ENCODE measurements at places on chromosomes 7 and 10.

GRCh38 chr10:127888521-127889312 lies 4.0 kb downstream of the CLRN3 start:
- no peak for DNase-seq

DNA sequence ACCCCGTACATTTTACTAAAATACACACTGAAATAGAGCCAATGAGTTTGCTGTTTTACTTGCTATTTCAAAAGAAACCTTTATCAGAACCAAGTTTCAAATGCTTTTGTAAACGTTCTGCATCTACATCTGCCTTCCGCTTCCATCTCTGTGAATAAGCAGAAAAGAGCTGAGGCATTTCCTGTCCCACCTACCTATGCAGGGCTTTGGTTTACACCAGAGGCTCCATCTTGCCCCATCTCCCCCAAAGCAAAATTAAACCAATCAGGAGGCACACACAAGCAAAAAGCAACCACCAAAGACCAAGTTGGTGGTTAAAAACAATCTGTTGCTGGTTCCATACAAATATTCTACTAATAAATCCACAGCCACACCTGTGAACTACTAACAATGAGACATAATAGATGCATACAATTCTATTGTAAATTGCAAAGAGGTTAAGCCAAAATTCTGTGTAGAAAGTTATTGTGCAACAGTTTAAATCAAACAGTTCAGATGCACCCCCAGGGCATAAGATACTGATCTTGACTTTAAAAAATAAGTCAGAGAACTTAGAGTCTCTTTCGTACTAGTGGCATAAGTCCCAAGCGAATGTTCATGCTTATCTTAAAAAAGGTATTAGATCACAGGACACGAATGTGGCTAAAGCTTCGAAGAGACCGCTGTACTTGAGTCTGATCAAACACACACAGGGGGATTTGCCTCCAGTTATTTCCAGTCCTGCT lies 83.9 kb downstream of the FGFR2 start:
- DNase-seq = no peak

GRCh38 chr7:37320848-37321468 lies 127.7 kb downstream of the ELMO1 start:
- no peak for DNase-seq

DNA sequence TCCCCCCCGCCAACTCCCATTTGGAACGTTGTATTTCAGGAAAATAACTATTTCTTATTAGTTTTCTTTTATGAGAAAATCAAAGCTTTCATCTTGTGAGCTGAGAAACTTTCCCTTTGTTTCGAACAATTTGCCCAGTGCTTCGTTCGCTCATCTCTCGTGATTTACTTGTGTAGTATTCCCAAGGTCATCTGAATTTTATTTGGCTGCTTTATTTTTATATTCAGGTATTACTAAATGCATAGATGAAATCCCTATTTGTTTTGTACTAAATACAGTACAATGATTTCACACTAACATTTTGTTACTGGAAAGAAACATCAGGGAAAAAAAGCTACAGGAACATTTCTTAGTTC lies 12.0 kb upstream of the EBLN1 start:
- no peak for DNase-seq

DNA sequence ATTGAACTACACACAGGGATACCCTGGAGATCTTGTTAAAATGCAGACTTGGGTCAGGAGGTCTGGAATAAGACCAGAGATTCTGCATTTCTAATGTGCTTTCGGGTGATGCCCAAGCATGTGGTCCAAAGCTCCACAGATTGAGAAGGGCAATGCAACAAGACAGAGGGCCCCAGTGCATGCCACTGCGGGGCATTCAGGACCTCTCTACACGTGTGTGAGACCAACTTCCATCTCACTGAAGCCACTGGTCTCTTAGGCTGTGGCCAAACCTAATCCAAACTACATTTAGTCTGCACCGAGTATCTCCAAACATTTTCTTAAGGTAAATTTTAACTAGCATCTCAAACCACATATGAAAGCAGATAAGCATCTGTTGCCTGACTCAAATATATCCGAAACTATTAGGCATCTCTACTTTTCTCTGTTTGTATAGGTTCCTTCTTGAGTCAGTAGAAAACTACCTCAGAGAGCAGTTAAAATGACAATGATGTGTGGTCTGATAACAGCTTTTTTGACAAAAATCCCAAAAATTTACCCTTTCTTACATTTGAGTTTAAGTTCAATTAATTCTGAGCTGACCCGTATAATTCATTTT lies 107.5 kb downstream of the ELMO1 start:
- peak; percentile 48 for DNase-seq

- DNase-seq = peak; percentile 65
Observed at GRCh38 chr10:110212119-110213006, 5.0 kb downstream of the MXI1 start.

DNA sequence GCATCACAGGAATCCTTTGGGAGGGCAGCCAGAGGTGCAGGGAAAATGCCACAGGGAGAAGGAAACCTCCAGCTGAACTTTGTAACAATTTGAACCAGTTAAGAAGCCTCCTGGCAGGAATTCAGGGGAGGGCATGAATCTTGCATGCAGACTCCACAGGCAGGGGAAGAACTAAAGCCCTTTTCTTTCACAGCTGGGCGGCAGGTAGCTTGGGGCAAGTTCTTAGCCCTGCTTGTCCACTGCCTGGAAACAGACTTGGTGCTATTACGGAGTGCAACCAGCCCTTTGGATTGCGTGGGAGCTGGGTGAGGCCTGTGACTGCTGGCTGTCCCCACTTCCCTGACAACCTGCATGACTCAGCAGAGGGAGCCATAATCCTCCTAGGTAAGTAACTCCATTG lies 51.7 kb upstream of the ADAM12 start:
- DNase-seq = no peak

- DNase-seq = no peak
Observed at GRCh38 chr10:1363446-1364121, 307.4 kb downstream of the WDR37 start.

- DNase-seq = peak; percentile 68
Observed at GRCh38 chr7:7944619-7945282, 23.8 kb upstream of the GLCCI1 start.

GRCh38 chr10:44863344-44864047 lies 47.6 kb upstream of the TMEM72 start:
- no peak for DNase-seq

DNA sequence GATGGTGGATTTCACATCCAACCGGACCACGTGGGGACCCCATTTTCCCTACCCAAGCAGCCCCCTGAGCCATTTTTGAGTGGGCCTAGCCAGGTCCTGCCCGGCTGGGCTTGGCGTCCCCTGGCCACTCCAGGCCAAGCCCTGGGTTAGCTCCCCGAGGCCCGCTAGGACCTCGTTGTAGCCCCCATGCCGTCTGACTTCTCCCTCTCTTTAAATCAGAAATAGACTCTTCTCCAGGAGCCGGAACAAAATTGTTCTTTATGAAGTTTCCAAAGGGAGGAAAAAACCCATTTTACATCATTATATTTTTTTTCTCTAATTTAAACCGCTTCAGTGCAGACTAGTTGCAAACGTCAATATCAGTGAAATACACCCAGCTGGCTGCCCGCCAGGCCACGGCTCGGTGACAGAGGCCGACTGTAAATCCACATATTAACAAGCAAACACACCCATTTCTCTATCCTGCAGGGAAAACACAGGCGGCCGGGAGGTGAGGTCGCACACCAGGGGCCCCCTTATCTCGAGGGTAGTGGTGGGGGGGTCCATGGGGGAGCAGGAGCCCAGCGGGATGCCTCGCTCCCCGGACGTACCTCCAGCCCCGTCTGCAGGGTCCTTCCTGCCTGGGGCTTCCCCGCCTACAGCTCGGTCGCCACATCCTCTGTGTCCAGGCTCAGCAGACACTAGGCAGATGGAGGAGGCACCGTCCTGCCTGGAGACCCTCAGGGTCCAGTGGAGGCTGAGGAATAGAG lies 72.7 kb downstream of the ELFN1 start:
- DNase-seq = peak; percentile 5

DNA sequence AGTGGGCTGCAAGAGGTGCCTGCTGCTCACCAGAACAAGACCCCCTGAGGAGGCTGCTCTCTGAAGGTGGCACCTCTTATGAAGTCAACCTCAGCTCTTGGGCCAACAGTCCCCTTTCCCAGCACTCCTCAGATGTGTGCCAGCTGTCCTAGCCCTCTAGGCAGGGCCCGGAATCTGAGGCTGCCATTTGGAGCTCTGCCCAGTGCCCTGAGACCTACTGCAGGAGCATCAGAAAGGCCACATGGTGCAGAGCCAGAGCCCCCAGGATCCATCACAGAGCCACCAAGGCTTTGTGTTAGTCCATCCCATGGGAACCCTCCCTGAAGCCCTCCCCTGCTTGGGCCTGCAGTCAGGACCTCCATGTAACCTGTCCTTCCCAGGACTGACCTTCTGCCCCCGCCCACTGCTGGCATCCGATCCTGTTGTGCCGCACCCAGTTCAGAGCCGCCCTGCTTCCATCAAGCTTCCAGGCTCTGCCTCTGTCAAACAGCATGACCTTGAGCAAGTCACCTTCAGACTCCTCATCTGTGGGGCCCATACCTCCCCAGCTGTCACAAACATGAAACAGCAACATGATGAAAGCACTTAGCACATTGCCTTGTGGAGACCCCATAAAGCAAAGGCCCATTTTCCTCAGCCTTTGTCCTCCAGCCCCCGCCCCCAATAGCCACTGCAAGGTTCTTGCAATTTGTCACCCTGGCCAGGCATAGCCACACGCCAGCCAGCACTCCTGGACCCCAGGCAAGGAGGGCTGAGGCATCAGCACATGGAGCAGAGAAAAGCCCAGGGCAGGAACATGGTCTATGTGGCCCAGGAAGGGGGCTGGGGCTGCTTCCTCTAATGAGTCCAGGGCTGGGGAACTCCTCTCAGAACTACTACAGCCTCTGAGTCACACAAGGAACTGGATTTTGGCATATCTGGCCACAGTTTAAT lies 51.7 kb downstream of the GRID1 start:
- no peak for DNase-seq

DNA sequence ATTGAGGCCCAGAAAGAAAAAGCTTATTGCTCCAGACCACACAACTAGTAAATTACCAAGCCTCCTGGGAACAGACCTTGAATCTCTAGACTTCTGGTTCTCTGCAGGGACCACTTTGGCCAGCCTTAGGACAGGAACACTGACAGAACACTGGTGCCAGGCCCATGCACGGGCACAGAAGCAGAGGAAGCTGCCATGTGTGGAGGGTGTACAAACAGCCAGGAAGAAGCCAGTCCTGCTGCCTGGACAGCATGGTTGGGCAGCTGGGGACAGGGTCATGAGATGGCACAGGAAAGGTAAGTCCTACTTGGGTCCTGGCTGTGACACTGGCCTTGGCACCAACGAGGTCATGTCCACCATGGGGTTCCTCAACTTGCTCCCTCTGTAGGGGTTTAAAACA lies 19.2 kb downstream of the MMRN2 start:
- DNase-seq = no peak

- no peak for DNase-seq
Observed at GRCh38 chr10:77984986-77985385, 44.3 kb downstream of the POLR3A start.

DNA sequence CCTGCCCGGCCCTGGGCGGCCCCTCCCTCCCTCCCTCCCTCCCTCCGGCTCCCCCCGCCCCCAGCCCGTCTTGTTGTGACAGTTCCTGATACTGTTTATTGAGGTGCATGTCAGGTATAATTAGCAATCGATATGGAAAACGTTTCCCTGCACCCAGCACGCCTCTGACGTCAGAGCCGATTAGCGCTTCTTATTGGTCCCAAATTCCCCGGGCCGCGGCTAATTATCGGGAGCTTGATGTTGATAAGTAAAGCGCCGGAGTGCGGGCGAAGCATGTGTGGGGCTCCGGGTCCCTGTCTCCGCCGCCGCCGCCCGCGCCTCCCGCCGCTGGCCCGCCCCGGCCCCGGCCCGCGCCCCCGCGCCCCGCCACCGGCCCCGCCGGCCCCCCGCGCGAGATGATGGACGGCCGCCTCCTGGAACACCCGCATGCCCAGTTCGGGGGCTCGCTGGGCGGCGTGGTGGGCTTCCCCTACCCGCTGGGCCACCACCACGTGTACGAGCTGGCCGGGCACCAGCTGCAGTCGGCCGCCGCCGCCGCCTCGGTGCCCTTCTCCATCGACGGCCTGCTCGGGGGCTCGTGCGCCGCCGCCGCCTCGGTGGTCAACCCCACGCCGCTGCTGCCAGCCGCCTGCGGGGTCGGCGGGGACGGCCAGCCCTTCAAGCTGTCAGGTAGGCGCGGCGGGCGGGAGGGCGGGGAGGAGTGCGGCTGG lies at the start of gene UNCX:
Gene UNCX (plus strand): TSS at position 250 of the 710 bp plus-strand sequence. CDS start 146 bp downstream, at position 396.
- DNase-seq = no peak

- DNase-seq = no peak
Observed at GRCh38 chr10:26156019-26156418, 60.6 kb upstream of the GAD2 start.

- DNase-seq = no peak
Observed at GRCh38 chr7:38171623-38172391, 6.2 kb upstream of the STARD3NL start.

GRCh38 chr10:97028126-97028831 lies 157.5 kb downstream of the SLIT1 start:
- no peak for DNase-seq

- DNase-seq = peak; percentile 64
Observed at GRCh38 chr7:114931656-114932011, 9.7 kb downstream of the MDFIC start.

DNA sequence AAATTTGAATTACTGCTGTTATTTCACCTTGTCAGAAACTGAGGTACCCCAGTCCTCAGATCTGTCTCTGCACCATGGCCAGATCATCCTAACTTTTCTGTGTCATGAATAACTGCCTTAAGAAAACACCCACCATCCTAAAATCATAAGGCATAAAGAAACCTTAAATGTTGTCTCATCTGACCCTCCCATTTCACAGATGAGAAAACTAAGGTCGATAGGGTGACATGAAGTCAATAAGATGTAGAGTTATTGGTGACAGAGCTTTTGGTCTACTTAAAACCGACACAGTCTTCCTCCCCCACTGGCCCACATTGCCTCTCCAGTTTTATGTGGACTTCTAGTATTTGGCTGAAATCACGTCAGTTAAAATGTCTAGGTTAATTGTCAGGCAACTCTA lies 101.5 kb upstream of the PDCD4 start:
- no peak for DNase-seq

- no peak for DNase-seq
Observed at GRCh38 chr7:36613031-36613614, 111.2 kb downstream of the AOAH start.

DNA sequence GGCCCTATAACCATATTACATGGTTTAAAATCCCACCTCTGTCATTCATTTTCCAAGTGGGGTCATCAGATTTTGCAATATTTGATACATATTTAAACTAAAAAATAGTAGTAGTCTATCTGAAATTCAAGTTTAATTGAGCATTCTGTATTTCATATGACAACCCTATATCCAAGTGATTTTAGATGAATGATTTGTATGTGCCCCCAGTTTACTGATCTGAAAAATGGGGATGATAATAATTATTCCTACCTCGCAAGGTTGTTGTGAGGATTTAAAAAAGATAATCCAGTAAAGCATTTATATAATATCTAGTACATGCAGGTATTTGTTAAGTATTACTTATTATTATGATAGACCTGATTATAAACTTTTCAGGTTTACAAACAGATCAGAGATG lies 84.6 kb downstream of the ARHGAP21 start:
- DNase-seq = no peak

GRCh38 chr10:93968540-93968945 lies 25.2 kb upstream of the PLCE1 start:
- DNase-seq = no peak
